Stimulated activated CD4-positive, alpha-beta T cell treated with anti-CD3 and anti-CD28 coated beads, Interleukin-1b, Interleukin-23, amount 100 ng/mL, for 4 hours (primary cell): ENCODE measurements at places on chromosomes 13 and 19.
A peak's percentile ranks its signal among the peaks of the same experiment; 100 is the strongest.

DNA sequence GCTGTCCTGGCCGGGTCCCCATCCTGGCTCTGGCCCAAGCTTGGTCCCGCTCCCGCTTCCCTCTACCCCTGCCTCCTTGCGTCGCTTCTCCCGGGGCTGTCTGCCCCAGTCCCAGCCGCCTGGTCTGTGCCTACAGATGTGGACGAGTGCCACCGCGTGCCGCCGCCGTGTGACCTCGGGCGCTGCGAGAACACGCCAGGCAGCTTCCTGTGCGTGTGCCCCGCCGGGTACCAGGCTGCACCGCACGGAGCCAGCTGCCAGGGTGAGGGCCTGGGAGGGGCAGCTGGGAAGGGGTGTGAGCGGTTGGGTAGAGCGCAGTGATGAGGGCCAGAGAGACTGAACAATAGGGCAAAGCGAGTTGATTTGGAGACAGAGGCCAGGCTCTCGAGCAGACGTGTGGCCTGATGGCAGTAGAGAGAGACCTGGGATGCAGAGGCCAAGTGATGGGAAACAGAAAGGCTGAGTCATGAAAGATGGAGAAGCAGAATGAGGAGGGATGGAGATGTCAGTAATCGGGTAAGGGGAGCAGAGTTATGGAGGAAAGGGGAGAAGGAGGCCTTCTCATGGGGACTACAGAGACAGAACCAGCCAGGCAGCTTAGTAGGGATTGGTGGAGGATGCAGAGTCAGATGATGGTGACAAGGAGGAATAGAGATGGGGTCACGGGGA is 9.4 kb downstream of the LTBP4 start:
- peak; percentile 51 for DNase-seq

DNA sequence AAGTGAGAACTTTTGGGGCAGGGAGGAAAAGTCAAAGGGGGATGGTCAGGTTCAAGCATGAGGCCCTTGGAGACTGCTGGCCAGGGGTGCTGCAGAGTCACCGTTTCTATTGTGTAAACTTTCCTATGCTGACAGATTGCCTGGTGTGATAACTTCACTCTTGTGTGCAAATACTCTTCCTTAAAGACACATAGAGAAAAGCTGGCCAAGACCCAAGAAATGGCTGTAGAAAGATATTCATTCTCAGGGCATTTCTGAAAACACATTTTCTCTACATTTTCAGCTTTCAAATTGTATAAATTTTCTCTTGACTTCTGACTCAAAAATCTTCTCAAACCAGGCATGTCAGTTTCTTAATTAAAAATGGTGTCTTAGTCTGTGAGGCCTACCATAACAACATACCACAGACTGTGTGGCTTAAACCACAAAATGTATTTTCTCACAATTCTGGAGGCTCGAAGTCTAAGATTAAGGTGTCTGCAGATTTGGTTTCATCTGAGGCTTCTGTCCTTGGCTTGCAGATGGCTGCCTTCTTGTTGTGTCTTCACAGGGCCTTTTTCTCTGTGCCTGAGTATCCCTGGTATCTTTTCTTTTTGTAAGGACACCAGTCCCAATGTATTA is 304.5 kb downstream of the KCNRG start:
- no peak for DNase-seq

DNA sequence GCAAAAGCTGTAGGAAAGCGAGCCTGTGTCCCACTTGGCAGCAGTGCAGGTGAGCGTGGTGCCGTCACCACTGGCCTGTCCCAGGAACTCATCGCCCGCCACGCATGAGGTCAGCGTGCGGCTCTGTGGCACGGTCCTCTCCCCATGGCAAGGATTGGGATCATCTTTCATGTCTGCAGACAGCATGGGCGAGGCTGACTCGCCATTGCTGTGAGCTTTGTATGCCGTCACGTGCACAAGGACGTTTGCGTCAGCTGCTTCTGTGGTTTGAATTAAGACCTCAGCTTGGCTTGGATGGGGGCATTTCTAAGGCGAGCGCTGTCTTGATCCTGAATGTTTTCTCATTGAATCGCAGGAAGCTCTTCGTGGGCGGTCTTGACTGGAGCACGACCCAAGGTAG is 9.8 kb downstream of the DAZAP1 start:
- no peak for DNase-seq

GRCh38 chr13:23656637-23657371 is 86.6 kb downstream of the TNFRSF19 start:
- DNase-seq = no peak

GRCh38 chr13:97130190-97130589 is 91.9 kb upstream of the MBNL2 start:
- DNase-seq = no peak

DNA sequence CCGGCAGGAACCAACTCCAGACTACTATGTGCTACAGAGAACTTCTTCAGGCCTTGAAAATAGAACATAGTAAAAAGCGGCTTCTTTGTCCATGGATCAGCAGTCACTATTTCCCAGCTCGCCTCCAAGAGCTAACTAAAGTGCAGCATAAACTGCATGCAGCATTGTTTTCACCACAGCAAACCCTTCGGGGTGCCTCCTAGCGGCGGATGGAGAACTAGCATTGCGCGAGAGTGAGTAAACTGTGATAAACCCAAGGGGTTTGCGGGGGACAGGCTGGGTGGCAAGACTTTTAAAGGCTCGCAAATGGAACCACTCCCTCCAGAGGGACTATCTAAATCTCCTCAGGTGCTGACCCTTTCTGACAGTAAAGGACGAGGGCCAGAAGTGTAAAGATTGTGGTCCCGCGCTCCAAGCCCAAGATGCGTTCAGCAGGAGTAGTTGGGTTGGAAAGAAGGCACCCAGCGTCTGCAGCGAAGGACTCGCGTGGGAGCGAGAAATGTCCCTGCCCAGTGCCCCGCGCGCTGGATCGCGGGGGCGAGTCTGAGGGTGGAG is 21.5 kb upstream of the SGCG start:
- peak; percentile 3 for DNase-seq

DNA sequence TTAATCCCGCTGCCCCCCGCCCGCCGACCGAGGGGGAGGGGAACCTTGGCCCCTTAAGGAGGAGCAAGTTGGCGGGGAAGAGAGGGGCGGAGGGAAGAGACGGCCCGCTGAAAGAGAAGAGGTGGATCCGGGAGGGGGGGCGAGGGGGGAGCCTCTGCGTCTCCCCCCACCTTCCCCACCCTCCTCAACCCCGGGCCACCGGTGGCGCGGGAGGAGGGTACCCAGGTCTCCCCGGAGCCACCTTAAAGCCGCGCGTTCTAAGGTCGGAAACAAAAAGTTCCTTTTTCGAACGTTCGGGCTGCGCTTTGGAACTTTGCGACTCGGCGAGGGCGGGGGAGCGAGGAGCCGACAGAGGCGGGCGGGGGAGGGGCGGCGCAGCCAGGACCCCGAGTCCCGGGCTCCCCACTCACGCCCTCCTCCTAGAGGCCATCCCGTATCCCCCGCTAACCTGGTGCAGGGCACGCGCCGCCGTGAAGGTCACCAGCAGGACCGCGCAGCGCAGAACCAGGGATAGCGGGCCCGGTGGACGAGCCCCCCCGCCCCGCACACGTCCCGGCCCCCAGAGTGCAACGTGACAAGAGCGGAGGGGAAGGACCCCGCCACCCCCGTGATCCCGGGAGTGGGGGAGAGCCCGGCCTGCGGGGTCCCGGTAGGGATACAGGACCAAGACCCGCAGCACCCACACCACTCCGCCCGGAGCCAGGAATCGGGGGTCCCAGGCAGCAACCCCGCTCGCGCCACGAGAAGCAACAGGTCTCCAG is 659 bp downstream of the ERF start:
- peak; percentile 75 for DNase-seq

GRCh38 chr19:16829010-16829821 is at the start of gene SIN3B:
TSS of gene SIN3B (plus strand) at chr19:16829398. CDS start at chr19:16829421, 23 bp downstream.
- DNase-seq = peak; percentile 86

DNA sequence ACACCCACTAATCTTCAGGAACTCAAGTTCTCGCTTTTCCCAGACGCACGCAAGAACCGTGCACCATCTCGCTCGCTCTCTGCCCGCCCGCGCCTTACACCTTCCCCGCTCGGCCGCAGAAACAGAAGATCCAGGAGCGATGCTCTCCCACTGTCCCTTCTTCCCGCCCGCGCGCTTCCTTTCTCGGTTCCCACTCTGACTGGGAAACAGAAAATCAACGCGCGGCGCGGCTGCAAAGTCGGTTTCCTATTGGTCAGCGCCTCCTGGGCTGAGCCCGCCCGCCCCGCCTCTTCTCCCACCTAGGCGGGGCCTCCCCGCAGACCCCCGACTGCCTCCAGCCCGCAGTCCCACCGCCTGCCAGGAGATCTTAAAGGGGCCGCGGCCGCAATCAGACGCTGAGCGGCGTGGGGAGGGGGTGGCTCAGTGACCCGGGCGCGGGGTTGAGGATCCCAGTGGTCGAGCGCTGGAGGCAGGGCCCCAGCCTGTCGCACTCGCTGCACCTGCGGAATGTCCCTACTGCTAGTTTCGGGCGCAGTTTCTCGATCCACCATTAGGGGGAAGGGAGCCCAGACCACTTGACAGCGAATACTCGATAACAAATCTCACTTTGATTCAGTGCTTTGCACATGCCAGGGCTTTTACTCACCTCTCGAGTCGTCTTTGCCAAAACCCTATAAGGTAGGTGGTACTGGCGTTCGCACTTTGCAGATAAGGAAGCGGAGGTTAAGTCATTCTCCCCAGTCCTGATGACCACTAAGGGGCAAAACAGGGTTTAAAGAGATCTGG is 700 bp upstream of the SLC25A23 start:
- peak; percentile 94 for DNase-seq

GRCh38 chr13:75224053-75224742 is 257.8 kb downstream of the TBC1D4 start:
- DNase-seq = no peak

- no peak for DNase-seq
Measured at GRCh38 chr13:31747966-31748365, 8.6 kb downstream of the RXFP2 start.

- no peak for DNase-seq
Measured at GRCh38 chr19:13024951-13025697, 29.8 kb downstream of the NFIX start.

GRCh38 chr19:55116859-55117662 is at the start of gene PPP1R12C:
TSS of gene PPP1R12C (minus strand) at chr19:55117637. CDS start at chr19:55117543, 94 bp downstream.
- DNase-seq = no peak

DNA sequence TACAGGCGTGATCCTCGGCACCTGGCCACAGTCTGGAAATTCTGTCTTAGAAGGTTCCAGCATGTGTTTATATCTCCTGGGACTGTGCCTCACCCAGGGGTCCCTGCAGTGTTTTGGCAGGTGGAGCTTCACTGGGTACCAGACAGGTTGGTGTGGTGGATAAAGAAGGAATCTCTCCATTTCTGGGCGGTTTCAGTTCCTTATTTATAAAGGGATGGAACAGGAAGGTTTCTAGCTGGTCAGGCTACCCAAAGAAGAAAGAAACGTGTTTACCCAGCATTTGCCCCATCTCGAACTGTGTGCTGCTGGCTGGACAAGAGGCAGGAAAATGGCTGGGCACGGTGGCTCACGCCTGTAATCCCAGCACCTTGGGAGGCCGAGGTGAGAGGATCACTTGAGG is 9.8 kb downstream of the PNPLA6 start:
- no peak for DNase-seq

GRCh38 chr19:7852851-7853769 is 21.1 kb downstream of the PRR36 start:
- DNase-seq = peak; percentile 48

GRCh38 chr19:35438527-35438926 is 9.5 kb upstream of the FFAR2 start:
- DNase-seq = no peak

DNA sequence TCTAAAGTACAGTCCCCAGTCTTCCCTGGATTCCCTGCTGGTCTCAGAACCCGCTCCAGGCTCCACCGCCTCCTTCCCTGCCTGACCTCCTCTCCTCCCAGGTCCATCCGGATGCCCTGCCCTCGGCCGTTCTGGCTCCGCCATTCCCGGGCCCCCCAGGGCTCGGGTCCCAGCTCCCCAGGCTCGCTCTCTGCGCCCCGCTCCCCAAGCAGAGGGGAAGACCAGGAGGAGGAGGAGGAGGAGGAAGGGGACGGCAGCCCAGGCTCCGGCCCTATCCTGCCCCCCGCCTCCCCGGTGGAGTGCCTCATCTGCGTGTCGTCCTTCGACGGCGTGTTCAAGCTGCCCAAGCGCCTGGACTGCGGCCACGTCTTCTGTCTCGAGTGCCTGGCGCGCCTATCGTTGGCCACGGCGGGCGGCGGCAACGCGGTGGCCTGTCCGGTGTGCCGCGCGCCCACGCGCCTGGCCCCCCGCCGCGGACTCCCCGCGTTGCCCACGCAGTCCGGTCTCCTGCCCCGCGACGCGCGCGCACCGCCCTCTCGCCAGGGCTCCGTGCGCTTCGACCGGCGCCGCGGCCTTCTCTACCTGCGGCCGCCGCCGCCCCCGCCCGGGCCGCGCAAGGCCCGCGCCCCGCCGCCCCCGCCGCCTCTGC is 647 bp downstream of the RNF225 start:
- DNase-seq = no peak

GRCh38 chr13:94765814-94766213 is 53.5 kb upstream of the SOX21 start:
- DNase-seq = no peak

- DNase-seq = no peak
Measured at GRCh38 chr19:4304538-4305256, at the start of gene FSD1. TSS of gene FSD1 (plus strand) at chr19:4304598. CDS start at chr19:4304747, 149 bp downstream.

- DNase-seq = no peak
Measured at GRCh38 chr19:47023448-47023794, 3.8 kb downstream of the NPAS1 start.

DNA sequence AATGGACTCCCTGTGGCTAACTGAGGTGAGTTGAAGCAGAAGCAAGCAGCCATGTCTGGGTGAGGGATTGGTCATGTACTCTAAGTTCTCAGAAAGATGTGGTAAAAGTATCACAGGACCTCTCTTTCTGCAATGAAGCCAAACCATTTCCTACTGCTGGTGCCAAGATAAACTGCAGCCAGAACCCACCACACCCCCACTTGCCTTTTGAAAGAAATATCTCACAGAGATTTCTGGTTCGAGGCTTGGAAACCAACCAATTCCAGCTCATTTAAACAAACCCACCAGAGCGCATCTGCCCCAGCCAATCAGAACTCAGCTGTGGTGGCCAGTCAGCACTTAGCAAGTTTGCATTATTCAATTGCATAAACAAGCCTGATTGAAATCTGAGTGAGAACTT is 204.5 kb upstream of the ATXN8OS start:
- no peak for DNase-seq

DNA sequence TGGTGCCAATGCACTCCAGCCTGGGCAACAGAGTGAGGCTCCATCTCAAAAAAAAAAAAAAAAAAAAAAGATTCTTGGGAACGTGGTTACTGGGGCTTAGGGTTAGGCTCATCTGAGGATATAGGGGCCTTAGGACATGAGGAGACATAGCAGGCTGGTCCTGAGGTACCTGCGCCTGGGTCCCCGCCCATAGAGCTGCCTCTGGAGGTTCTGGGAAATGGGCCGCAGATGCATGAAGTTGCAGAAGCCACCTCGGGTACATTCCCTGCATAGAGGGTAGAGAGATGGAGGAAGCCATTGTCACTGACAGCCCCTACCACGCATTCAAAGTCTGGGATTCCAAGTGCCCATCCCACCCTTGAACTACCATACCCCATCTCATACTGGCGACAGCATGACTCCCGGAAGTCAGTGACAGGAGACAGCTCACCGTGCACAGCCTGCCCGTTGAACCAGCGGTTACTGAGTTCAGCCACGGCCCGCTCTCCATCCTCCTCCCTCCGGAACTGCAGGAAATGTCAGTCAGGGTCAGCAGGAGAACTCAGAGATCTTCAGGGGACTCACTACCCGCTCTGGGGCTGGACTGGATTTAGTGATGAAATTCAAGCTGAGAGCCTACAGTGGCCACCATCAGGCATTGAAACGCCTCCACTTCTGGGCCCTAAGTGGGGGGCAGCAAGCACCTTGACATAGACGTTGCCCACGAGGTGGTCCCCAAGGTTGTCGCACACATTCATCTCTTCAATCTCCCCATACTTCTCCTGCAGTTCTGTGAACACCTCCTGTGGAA is 1.4 kb downstream of the U2AF1L4 start:
- DNase-seq = no peak

GRCh38 chr19:18427080-18427742 is 8.0 kb downstream of the SSBP4 start:
- no peak for DNase-seq
